ENCODE measurements at places on chromosomes 6 and 20.

DNA sequence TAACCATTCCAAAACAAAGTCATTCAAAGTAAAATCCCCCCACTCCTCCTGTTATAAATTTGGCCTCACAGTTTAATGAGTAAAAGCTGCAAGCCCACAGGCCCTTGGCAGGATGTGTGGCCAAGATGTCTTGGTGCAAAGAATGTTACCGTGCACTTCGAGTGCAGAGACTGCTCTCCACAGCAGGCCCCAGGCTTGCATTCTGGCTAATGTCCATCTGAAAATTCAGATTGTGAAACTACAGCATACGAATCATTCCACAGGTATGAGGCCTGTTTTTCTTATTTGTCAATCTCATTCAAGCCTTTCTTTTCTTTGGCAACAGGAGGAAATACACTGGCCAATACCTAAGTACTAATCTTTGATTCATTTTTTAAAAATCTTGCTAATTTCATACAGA lies 7.1 kb downstream of the RPS6KA2 start:
- DNase-seq, result no peak

GRCh38 chr6:46011188-46012085 lies 4.2 kb downstream of the CLIC5 start:
- peak; percentile 10 for DNase-seq

DNA sequence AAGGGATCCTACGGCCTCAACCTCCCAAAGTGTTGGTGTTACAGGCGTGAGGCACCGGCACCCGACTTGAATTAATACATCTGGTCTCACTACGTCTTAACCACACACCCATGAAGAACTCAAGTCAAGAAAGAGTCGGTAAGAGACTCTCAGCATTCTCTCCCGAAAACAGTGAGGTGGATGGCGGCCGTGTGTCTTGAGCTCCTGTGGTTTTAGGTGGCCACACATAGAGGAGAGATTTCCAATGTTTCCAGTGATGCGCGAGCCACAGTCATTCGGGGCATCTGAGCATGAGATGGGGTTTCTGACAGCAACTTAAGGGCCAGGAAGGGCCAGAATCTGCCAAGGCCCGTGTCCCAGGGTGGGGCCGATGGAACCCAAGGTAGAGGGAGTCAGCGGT lies 766.4 kb upstream of the DEFB115 start:
- no peak for DNase-seq

DNA sequence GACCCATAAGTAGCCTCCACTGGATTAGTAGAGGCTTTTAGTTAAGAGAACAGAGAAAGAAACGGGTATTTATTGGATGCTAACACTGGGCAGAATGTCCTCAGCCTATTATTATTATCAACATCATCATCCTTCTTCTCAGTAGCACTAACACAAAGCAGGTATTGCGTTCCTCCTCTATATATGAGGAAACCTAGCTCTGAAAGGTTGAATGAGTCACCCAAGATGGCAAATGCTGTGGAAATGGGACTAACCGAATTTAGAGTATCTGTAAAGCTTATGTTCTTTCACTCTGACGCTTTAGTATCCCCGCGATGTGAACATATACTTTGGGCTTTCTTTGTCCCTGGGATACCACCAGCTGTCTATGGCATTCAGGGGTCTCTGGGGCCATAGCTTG lies 77.0 kb downstream of the ADTRP start:
- no peak for DNase-seq

GRCh38 chr6:33375143-33375671 lies 16.4 kb upstream of the KIFC1 start:
- DNase-seq, result no peak

GRCh38 chr6:52210227-52210626 lies 24.1 kb downstream of the IL17A start:
- DNase-seq, result no peak

- DNase-seq, result no peak
These were observed 97.0 kb downstream of the PLCB1 start for GRCh38 chr20:8229090-8229489.

DNA sequence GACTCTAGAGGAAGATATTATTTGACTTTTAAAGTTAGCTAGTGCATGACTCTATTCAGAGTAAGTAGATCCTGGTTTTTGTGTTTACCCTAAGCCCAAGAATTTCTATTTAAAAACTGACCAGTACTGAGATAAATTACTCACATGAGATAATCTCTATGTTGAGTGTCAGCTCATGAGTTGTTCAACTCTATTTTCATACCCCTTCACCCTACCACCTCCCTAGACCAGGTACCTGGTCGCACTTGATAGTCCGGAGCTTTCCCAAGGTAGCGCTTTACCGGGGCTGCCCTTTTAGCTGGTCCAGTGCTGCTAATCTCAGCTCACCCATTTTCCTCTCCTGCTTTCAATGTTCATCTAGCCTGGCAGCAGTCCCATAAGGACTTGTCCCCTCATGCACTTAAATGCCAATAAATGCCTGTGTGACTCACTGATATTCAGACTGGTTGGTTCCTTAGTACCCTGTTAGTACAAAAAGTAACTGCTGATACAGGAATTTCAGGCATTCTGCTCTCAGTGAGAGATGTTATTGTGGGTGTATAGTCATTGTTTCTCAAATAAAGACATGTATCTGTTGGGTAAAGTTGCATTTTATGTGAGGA lies 503.9 kb downstream of the ADGRB3 start:
- DNase-seq, result no peak

DNA sequence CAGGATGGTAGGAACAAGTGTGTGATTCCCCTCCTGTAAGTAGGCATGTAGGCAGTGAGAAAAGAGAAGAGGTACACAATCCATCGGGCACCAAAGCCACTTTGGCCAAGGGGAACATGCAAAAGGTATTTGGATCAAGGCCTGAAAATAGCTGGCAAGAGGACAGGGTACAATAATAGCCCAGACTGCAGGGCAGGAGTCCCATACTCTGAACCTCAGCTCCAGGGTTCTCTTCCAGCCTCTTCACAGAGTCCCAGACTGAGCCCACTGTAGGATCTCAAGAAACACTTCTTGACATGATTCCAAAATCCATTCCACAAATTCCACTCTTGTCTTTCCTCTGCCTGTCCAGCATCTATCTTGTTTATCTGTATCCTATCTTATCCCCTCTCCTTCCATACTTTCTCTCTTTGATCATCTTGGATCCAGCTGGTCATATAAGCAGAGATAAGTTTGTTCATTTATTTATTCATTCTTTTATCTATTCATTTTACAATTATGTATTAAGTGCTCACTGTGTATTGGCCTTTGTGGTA lies 19.7 kb downstream of the ACSS2 start:
- DNase-seq, result no peak

Data from activated T-helper 1 cell treated with anti-CD3 and anti-CD28 coated beads, Interleukin-2, amount 50 U/mL, for 16 hours (primary cell).